ACHN (cell line): ENCODE measurements at places on chromosomes 6 and 20.

DNA sequence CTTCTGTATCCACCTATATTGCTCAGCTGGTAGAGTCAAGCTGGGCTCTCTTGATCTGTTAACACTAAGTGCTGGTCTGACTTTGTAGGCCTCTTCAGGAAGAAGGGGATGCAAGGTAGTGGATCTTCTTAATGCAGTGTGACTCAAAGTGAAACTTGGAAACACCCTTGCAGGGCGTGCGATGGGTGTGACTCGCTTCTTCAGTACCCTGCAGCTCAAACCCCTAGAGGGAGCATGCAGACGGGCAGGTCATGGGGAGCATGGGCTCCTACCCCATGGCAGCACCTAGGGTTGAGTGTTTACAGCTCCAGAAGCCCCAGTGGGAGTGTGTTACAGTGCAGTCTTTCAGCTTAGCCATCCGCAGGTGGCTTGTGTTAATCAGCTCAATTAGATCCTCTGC is 757 bp upstream of the SAMD3 start:
- no peak for DNase-seq

GRCh38 chr20:62955519-62956386 is 3.2 kb downstream of the SLC17A9 start:
- DNase-seq = no peak

GRCh38 chr6:47521961-47522360 is 44.4 kb downstream of the CD2AP start:
- DNase-seq = no peak

DNA sequence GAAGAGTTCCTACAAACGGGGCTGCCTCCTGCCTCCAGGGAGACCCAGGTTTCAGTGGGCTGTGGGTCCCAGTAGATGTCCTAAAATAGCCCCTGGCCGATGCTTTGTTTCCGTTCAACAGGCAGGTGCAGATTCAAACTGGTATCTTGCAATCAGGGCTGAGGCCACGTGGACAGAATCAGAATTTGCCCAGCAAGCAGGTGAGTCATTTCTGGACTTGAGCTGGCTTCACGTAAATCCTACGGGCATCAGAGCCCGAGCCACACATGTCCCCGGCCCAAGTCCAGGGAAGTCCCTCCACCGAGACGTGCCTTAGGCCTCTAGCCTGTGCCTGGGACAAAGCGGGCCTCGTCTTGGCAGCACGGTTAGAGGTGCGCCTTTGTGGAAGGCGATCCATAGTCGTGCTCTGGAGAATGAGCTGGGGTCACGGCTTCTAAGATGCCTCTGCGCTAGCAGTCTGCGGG is 101.6 kb upstream of the FRMD1 start:
- DNase-seq = no peak
